ENCODE measurements at places on chromosomes 1 and 21. TPM values are rescaled to one million over a fixed set of nuclear protein-coding genes. Genes with fewer than 3 reads are reported as not detected.

The CYP4B1 gene
- not detected for total RNA-seq

The FASLG gene
- not detected for total RNA-seq

The LRRC3 gene
- total RNA-seq = 3.1 TPM

The RHOU gene
- total RNA-seq = under 0.01 TPM

The BLACAT1 gene
- total RNA-seq = under 0.01 TPM

The ASAP3 gene
- total RNA-seq = 17.3 TPM

The CD52 gene
- total RNA-seq = not detected

The KCNA3 gene
- not detected for total RNA-seq

The OR2W3 gene
- 0.67 TPM for total RNA-seq

The F13B gene
- not detected for total RNA-seq
